ENCODE measurements at places on chromosomes 11 and 22.
A peak's percentile ranks its signal among the peaks of the same experiment; 100 is the strongest.

DNA sequence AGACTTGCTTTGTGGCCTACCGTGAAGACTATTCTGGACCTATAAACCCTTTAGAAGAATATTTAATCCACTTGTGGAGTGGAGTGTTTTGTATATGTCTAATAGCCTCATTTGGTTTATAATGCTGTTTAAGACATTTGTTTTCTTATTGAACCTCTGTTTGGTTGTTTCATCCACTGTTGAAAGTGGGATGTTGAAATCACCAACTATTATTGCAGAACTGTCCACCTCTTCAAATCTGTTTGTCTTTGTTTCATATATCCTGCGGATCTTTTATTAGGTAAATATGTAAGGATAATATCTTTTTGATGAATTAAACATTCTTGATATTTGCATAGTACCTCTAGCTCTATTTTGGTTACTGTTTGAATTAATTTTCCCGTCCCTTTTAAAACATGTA, 49.1 kb downstream of the XKR3 start:
- DNase-seq = no peak

GRCh38 chr11:107276077-107276476, 181.5 kb downstream of the CWF19L2 start:
- DNase-seq = no peak

DNA sequence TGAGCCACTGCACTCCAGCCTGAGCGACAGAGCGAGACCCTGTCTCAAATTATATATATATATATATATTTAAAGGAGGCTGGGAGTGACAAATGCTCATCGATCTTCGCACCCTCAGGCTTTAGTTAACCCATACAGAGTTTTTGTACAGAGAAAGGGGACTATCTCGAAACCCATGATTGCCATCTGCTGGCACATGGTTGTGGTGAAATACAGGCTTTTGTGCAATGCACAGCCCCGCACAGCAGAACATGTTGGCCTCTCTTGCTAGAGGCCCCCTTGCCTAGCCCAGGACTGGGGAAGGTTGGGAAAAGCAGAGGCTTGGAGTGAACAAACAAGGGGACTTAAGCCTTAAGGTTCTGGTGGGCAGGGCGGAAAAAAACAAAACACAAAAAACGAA, 3.6 kb downstream of the MYBPC3 start:
- DNase-seq = no peak

DNA sequence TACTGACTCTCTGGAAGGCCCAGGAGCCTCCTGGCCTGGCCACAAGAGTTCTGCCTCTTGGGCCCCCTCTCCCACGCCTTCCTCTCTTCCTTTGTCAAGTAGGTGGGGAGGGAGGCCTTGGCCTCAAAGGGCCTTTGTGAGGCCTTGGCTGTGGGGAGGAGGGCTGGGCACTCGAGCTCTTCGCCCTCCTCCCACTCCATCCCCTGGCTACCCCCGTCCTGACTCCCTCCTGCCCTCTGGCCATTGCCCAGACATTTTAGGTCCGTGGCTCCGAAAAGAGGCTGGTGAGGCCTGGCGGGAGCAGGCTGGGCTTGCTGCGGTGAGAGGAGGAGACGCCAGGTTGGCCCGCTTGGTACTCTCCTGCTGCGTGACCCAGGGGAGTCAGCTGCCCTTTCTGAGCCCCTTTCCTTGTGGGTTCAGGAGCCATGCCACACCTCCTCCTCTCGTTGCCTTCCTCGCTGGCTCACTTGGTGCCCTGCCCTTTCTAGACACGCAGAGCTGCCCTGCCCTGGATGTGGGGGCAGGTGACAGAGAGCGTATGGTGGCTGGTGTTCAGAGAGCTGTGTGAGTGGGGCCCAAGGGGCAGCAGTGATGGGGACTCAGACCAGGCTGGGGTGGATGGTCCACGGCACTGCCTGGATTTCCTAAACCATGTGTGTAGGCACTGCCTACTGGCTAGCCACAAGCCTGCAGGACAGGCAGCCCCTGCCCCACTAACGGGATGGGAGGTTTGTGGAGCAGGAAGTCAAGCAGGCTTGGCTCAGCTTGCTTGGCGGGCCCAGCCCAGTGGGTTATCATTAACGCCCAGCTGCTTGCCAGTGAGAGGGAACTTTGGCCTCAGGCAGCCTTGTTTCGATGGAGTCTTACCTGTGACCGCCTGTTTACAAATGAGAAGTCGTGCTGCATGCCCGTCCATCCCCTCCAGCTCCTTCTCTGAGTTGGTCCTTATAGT, 15.8 kb upstream of the OMP start:
- DNase-seq = no peak

GRCh38 chr11:122308226-122308625, 192.2 kb upstream of the BLID start:
- no peak for DNase-seq

DNA sequence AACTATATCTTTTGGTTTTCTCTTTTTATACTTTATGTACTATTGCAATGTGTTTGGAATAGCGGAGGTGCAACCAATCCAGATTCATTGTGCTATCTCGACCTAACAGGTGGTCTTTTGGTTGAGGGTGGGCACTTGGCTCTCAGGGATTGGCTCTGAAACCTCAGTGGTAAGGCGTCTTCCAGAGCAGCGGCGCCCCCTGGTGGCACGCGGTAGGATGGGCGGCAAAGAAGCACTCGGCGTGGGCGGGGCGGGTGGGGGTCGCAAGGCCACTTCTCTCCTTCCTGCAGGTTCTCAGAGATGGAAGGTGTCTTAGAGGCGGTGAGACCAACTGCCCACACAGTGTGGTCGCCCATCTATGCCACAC, 19.2 kb upstream of the PLET1 start:
- peak; percentile 82 for DNase-seq

DNA sequence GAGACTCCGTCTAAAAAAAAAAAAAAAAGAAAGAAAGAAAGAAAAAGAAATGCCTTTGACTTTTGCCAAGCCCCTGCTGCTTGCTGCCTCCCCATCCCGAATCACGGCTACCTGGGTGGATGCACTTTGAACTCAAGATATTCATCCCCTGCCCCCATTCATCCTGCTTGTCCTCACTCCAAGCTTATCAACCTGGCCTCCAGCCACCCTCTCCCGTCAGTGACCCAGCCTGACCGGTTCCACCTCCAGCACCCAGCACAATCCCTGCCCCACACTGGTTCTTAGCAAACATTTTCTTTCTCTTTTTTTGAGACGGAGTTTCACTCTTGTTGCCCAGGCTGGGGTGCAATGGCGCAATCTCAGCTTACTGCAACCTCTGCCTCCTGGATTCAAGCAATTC, 44.4 kb downstream of the CYTH4 start:
- DNase-seq = no peak

Data from H9 (cell line).